ENCODE measurements at places on chromosomes 4 and X.

DNA sequence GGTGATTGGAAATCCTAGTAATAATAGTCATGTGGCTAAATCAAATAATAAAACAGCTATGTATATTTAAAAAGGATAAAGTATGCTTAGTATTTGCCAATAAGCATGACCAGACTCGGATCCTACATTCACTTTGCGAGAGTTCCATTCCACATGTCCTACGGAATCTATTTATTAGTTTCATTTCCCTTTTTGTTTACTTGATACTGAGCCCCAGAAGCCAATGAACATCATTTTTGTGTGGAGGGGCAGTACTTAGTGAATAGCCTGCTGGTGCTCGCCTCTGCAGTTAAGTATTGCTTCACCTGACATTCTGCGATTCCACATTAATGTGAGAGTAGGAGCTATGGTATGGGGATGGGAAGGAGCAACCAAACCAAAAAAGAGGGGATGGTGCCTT, 58.5 kb upstream of the NAP1L5 start:
- peak; percentile 74 for DNase-seq

DNA sequence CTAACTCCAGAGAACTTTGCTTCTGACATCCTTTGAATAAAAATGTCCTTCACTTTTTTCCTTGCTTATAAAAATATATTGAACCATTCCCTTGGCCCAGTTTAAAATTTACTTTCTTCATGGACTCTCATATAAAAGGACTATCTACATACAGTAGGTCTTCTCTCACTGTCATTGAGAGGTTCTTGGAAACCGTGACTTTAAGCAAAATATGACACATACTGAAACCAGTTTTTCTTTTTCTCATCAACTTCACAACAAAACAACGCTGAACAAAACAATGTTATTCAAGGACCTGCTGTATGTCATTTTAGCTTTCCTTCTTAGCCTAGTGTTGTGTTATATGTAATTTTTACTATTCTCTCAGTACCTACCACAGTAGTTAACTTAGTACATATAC, 496.8 kb downstream of the CENPC start:
- no peak for DNase-seq

GRCh38 chr4:26647523-26648224, 63.8 kb downstream of the TBC1D19 start:
- DNase-seq: no peak

GRCh38 chr4:114296126-114296525, 302.5 kb upstream of the UGT8 start:
- DNase-seq: no peak

DNA sequence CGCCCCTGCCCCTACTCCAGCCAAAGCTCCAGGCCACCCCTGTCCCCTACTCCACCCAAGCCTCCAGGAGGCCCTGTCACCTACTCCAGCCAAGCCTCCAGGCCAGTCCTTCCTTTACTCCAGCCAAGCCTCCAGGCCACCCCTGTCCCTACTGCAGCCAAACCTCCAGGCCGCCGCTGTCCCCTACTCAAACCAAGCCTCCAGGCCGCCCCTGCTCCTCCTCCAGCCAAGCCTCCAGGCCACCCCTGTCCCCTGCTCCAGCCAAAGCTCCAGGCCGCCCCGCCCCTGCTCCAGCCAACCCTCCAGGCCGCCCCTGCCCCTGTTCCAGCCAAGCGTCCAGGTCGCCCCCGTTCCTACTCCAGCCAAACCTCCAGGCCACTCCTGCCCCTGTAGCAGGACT, 5.1 kb upstream of the ASMT start:
- DNase-seq: no peak

- no peak for DNase-seq
Observed at GRCh38 chr4:845233-845835, 19.4 kb upstream of the CPLX1 start.

DNA sequence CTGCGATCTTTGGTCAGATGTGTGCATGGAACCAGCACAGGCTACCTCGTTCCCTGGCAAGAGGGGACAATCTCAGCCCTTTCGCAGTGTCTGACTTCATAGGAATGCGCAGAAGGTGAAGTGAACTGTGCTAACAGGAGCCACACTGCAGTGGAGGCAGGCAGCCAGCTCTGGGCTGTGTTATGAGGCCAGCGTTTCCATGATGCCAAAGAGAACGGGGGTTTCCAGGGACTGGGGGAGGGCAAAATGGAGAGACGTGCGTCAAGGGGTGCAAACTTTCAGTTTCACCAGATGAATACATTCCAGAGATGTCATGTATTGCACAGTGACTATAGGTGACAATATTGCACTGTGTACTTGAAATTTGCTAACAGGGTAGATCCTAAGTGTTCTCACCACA, 30.4 kb downstream of the CLDN34 start:
- peak; percentile 37 for DNase-seq

GRCh38 chr4:78923464-78924312, 15.6 kb downstream of the PAQR3 start:
- no peak for DNase-seq

GRCh38 chrX:30212172-30212571, 3.2 kb upstream of the MAGEB2 start:
- no peak for DNase-seq

DNA sequence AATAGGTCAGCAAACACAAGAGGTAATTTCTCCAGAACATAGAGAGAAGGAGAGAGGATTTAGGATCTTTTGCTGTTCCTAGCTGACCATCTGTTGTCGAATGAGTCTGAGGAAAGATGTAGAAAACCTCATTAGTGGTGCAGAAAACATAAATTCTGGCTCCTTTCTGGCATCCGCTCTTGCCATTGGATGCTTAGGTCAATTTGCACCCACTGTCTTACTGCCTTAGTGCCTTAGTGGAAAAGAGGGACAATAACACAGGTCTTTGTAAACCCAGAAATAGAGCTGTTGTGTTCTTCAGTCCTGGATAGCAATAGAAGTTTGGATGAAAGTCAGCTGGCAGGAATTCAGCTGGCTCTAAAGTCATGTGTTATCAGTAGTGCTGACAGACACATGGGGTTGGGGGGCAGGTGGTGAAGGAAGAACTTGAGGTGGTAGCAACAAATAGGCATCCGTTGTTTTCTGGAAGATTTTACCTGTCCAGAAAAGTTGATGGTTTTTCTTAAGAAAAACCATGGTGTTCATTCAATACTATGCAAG, 78.2 kb downstream of the GLRA2 start:
- peak; percentile 65 for DNase-seq

DNA sequence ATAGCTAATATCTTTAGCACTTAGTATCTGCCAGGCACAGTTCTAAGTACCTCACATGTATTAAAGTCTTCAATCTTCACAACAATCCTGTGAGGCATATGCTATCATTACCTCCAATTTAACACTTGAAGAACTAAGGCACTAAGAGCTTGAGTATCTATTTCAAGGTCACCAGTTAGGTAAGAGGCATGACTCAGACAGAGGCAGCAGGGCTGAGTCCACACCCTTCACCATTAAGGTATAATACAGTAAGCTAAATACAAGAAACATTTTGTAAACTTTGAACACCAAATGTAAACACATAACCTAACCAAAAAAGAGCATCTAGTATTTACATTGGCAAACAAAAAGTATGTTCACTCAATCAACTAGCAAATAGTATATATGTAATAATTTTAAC, 1410.9 kb downstream of the PCDH18 start:
- no peak for DNase-seq

- DNase-seq: no peak
Observed at GRCh38 chrX:97397371-97397770, 513.7 kb downstream of the RPA4 start.

GRCh38 chrX:29299684-29300083, 712.4 kb downstream of the IL1RAPL1 start:
- no peak for DNase-seq

GRCh38 chr4:98448908-98449307, 187.7 kb downstream of the RAP1GDS1 start:
- DNase-seq: no peak

DNA sequence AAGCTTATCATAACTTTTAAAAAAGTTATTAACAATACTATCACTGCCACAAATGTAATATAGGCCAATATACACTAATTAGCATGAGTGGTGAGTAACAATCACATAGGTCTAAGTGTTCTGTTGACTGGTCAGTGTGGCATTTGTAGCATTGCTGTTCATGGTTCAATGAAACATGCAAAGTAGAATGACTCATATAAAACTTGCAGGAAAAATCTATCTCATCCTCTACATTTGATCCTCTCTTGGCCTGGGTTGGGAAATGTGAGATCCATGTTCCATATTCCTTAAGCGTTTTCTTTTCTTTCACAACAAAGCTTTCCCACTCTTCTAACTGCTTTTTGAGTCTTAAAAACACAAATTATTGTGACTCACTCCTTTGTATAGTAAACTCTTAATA, 1418.7 kb downstream of the FSTL5 start:
- no peak for DNase-seq

DNA sequence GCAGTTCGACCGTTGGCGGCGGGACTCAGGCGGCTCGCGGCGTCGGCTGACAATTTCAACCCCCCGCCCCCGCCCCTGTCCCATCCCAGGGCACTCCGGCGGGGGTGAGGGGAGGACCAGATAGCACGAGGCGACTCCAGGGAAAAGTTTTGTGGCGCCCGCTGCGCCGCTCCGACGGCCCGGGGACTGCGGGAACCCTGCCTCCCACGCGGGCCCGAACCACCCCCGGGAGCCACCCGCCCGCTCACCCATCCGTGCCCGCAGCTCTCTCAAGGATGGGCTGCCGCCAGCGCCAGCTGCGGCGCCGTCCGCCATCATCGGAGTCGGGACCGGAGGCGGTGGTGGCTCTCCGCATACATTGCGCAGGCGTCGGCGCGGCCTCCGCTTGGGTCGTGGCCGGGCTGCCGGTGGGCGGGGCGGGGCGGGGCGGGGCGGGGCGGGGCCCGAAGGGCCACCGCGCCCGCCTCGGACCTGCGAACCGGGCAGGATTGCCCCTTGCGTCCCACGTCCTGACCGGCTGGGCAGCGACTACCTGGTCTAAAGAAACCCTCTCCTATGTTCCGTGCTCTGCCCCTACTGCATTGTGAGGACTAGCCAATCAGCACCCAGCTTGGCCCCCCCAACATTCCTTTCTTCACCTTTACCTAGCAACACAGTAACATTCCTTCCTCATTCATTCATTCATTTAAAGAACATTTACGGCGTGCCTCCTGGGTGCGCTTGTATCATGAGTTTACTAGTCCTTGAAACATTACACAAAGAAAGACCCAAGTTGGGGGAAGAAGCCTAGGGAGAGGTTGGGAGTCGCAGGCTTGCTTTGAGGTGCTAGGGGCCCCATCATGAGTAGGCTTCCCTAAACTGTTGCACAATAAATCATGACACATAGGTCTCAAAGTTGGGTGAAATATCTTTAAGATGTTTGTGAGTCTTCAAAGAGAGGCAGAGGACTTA, at the start of gene MAP7D3:
Gene MAP7D3 (minus strand): TSS at position 360 of the 951 bp plus-strand sequence. CDS start 42 bp downstream, at position 318.
- DNase-seq: peak; percentile 30

- DNase-seq: no peak
Observed at GRCh38 chr4:73420615-73421014, 15.4 kb upstream of the AFP start.

DNA sequence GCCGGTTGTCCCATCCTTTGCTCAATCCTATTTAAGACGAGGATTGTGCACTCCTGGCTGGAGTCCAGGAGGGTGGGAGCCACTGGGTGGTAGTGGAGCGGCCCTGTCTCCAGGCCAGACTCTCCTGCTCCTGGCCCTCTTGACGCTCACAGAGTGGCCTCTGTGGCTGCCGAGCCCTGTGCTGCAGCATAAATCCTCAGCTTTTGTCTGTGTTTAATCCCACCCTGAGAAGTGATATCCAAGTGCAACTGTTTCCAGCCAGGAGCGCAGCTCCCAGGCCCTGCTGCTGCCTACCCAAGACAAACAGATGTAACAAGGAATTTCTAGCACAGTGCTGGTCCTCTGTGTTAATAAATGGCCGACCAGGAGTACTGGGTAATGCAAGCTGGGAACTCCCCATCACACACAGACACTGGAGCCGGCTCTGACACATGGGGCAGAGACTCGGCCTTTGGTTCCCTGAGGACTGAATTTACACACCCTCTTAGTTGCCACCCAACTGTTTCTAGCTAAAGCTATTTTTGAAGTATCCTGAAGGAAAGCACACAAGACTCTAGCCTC, 85.3 kb downstream of the GATB start:
- DNase-seq: no peak

DNA sequence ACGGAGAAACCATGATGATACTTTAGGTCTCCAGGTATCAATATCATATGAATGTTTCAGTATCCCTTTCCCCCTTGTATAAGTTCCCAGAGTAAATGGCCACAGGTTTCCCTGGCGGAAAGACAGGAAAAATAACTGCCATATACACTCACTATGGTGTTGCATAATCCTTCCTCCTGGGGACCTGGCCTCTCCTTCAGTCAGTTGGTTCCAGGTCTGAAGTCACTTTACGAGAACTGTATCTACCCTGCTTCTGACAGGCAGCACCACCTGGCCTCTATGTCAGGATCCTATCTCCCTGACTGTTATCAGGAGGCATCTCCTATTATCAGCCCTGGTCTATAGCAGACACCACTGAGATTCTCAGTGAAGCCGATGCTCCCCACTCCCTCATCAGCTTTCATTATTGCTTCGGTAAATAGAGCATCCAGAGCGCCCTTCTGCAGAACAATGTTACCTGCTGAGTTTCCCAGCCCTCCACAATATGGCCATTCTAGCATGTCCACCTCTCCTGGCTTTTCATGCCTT, 22.6 kb downstream of the HAUS3 start:
- peak; percentile 65 for DNase-seq

- DNase-seq: peak; percentile 15
Observed at GRCh38 chrX:102835504-102836146, 101.4 kb upstream of the RAB40AL start.

GRCh38 chr4:158020176-158020575, 152.6 kb downstream of the GASK1B start:
- no peak for DNase-seq

GRCh38 chr4:175776217-175776616, 35.8 kb downstream of the GPM6A start:
- peak; percentile 89 for DNase-seq

GRCh38 chr4:189294574-189294973, 646.1 kb upstream of the FRG1 start:
- DNase-seq: no peak

DNA sequence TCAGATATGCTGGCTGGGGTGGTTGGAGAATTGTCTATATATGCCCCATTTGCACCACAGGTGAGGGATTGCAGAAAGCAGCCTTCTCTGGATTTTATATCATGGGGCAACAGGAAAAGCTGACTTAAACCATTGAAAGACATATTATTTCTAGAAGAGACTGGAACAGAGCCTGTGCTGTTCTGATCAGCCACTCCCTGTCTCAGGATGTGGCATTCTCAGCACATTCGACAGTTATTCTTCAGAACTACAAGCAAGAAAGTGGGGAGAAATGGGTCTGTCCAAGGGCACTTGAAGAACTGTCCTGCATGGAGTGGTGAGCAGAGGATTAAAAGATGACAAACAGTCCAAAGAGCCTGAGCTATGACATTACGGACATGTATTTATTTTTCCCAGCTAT, 67.8 kb upstream of the EPHA5 start:
- DNase-seq: no peak

All from cerebellar cortex (tissue), 1 donor.